ENCODE measurements at places on chromosomes 13 and 19.

GRCh38 chr19:3893509-3894179, 13.2 kb downstream of the ATCAY start:
- no peak for DNase-seq

GRCh38 chr19:17829855-17830566, 8.7 kb upstream of the INSL3 start:
- no peak for DNase-seq

GRCh38 chr13:87736849-87737385, 65.7 kb downstream of the SLITRK5 start:
- DNase-seq: no peak

- no peak for DNase-seq
These were observed 54.9 kb downstream of the AP1M1 start for GRCh38 chr19:16252459-16253205.

- DNase-seq: no peak
These were observed 251.8 kb downstream of the UQCRFS1 start for GRCh38 chr19:28960986-28961705.

DNA sequence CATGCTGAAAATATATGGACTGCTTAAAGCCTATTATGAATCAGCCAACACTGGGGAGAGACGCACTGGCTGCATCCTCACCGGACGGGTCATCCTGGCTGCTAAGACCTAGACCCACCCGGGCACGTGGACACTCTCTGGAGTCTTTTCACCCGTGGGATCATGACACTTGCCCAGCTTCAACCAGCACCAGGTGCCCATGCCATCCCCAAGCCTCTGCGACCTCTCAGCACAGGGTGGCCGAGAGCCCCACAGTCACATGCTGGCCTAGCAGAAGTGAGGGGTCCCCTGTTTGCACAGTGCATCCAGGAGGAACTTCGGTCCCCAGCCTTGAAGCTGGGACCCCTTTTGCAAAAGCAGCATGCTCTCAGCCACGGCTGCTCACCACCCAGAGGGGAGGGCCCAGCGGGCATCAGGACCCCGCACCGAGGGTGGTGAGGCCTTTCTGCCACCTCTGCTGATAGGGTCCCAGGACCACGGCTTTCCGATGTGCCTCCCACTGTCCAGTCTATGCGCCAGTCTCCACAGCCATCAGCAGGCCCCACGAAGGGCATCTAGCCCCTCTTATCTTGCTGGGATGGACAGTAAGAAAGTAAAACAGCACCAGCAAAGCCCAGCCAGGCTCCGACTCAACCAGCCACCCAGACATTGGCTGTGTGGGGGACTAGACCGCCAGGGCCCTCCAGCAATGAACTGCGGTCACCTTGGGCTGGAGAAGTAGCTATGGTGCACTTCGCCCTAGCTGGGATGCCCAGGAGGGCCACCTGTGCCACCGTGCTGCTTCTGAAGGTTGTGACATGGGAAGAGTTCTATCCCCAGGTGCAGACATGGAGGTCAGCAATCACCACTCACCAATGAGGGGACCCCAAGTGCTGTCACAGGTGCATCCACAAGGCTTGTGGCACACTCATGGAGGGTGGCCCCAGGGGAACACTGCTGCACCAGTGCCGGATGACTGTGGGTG, 73.1 kb downstream of the CEBPG start:
- DNase-seq: no peak

- no peak for DNase-seq
These were observed 279.2 kb upstream of the PRR20A start for GRCh38 chr13:56861476-56861875.

- no peak for DNase-seq
These were observed 634.7 kb downstream of the PCDH17 start for GRCh38 chr13:58266271-58266670.

GRCh38 chr19:33685541-33685940, 63.8 kb downstream of the CHST8 start:
- DNase-seq: no peak

DNA sequence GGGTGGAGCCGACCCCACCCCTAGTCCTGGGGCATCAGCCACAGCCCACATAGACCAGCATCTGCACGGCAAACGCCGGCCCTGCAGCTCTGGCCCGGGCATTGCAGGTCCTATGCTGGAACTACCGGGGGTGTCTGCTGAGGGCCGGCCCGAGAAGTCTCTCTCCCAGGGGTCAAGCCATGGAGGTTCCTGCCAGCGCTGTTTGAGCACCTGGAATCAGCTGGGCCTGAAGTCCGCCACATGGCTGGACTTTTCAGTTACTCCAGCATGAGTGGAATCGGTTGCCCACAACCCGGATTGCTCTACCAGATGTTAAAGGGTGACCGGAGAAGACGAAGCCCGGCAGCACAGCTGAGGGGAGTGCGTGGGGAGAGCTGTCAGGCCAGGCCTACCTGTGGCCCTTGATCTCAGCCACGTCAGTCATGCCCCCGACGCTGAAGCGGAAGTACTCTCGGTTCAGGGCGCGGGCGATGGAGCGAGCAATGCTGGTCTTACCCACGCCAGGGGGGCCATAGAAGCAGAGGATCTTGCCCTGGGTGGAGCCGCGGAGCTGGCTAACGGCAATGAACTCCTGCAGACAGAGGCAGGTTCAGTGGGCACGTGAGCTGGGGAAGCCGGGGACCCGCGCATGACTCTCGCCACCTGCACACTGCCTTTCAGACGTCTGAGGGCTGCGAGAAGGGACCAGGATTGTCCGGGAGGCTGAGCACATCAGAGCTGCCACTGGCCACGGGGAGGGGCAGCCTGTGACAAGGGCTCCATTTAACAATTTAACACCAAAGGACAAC, 8.7 kb downstream of the RPL36 start:
- no peak for DNase-seq

- no peak for DNase-seq
These were observed 533.5 kb upstream of the KLF12 start for GRCh38 chr13:74667656-74668203.

DNA sequence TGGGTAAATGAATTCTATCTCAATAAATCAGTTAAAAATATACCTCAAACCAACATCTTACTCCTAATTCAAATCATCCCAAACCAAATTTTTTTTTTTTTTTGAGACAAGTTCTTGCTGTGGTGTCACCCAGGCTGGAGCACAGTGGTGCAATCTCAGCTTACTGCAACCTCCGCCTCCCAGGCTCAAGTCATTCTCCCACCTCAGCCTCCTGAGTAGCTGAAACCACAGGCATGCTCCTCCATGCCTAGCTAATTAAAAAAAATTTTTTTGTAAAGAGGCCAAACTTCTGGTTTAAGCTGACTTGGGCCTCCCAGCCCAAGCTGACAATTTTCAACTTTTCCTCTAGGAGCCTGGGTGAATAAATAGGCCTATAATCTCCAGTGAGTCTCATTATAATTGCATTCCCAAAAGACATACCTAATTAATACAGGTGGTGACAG, 22.1 kb upstream of the OLFM2 start:
- DNase-seq: no peak

DNA sequence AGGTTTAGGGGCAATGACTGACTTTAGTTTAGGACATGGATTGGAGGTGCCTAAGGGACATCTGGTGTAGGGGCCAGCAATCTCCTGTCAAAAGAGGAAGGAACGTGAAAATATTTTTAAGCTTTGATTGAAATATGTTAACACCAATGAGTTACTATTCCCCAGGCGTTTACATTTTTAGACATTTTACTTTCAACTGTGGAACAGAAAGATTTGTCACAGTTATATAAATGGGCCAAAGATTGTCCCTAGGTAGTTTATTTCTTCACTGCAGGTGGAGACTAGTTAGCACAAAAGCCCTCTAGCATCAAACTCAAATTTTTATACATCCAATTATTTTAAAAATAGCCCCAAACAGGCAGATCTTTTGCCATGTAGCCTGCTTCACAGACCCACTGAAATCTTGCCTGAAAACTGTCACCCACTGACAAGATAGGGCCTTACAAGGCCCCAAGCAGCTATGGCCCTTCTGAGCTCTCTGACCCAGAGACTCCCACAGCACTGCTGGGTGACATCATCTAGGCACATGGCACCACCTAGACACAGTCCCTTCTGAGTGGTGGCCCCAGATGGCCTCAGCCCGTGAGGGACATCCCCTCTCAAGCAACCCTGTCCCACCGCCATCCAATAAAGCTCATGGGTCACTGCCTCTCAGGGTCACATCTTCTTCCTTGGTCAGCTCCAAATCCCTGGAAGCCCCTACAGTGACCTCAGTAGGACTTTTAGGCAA, 64.8 kb upstream of the DOCK9 start:
- DNase-seq: no peak

- DNase-seq: no peak
These were observed 84.0 kb upstream of the MTIF3 start for GRCh38 chr13:27534108-27534980.

DNA sequence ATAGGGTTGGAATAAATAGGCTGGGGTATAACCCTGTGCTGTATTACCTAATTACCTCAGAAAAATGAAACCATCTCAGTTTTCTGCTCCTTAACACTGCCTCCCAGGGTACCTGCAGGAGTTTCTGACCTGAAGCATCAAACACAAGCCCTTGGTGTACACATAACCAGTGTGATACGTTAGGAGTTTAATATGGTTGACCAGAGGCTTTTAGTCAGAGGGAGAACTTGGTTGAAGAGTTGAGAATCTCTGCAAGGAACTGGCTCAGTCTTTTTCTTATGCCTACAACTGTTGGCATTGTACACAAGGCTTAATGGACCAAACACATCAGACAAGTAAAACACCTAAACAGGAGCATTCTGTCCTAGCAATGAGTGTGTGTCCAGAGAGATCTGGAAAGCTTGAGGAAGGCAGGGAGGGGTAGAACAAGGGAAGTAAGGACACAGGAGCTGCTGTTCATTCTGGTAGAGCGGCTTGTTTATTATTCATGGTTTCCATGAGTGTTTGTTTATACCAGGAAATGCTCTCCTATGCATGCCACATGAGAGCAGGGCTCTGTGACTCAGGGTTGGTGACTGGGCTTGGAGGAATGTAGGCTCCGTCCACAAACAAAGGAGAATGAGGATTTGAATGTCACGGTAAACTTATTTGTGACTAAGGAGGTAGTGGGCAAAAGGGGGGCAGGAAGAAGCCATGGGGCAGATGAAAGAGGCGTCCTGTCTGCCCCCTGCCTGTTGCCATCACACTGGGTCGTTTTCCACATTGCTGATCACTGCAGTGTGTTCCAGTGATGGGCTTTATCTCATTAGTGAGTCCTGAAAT, 11.9 kb upstream of the SPATA13 start:
- DNase-seq: no peak

- DNase-seq: no peak
These were observed 17.9 kb downstream of the GPR183 start for GRCh38 chr13:99289271-99289670.

- DNase-seq: no peak
These were observed 6.8 kb upstream of the ZNRF4 start for GRCh38 chr19:5448374-5448773.

DNA sequence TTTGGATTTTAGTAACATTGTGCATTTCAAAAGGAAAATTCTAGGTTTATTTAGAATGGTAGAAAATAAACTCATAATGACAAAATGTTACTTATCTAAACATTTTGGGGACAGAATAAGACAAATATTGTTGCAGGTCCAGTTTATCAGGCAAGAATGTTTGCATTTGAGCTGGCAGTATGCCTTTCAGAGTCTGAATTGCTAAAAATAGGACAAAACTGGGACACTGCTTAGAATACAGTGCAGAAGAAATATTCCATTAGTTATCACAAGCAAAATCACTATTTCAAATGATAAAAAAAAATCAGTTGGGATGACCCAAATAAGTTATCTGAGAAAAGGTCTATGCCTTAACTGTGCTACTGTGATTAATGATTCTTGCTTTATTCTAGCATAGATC, 870.3 kb upstream of the MIR17HG start:
- no peak for DNase-seq

DNA sequence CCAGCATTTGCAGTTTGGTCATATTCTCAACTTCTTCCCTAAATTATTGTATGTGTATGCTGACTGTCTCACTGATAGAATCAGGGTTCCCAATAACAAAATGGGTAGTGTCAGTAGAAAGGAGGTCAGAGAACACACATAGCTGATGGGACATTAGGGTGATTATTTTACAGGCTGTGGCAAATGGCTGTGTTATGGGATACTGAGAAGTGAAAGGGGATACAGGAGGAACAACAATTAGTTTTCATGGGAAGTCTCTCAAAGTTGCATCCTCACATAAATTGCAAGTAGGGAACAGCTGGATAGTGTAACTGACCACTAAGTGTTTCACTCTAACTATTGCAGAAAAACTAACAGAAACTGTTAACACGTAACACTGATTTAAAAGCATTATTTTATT, 1199.3 kb downstream of the PCDH17 start:
- no peak for DNase-seq

DNA sequence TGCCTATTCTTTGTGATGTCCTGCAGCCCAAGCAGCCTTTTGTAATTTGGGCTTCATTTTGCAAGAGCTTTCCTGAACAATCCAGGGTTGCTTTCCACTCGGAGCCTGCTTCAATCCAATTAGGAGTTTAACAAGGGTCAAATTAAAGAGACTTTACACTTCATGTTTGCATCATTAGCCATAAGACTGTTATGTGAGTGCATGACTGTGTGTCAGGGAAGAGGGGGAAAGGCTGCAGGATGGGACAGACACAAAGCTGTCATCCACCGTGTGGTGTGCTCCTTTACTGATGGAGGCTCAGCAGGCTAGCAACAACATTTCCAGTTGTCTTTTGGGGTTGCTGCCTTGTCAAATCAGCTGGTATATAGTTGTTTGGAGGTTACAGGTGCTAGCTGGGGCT, 23.7 kb upstream of the MAB21L1 start:
- no peak for DNase-seq

- no peak for DNase-seq
These were observed 43.1 kb downstream of the LHFPL6 start for GRCh38 chr13:39559847-39560246.

DNA sequence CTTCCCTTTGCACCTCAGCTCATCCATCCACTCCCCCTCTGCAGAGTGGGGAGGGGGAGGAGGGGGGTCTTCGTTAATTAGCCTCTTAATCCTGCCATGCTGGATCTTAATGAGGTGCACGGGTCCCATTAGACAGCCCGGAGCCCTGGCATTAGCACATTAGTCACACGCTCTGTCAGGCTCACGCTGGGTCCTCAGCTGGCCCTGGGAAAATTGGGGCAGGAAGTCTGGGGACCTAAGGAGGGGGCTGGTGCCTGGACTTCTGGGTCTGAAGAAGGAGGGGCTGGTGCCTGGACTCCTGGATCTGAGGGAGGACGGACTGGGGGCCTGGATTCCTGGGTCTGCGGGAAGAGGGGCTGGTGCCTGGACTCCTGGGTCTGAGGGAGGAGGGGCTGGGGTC, 444 bp upstream of the NCCRP1 start:
- no peak for DNase-seq

DNA sequence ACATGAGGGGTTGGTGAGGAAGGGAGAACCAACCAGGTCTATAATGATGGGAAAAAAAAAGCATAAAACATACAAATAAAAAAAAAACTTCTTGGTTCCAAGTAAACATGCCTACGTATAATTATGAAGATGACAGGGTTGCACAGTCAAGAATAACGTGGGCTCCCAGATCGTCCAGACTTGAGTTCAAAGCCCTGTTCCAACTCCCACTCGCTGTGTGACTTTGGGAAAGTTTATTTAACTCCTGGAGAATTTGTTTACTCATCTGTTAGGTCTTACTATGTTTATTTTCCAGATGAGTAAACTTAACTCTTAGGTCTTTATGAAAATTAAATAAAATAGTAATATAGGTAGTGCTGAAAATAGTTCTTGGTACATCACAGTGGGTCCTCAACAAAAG, 13.8 kb downstream of the STARD13 start:
- DNase-seq: no peak

- DNase-seq: no peak
These were observed 127.1 kb downstream of the VWA8 start for GRCh38 chr13:41833831-41834230.

GRCh38 chr13:78323848-78324247, 279.5 kb downstream of the POU4F1 start:
- DNase-seq: no peak

Measured in stimulated activated CD8-positive, alpha-beta memory T cell treated with anti-CD3 and anti-CD28 coated beads, Interleukin-7, amount 100 ng/mL, for 1 hour (primary cell).